ENCODE measurements at places on chromosomes 12 and 14. TPM values are rescaled to one million over a fixed set of nuclear protein-coding genes. Genes with fewer than 3 reads are reported as not detected.

GRCh38 chr12:101902641-101903040 lies 25.3 kb downstream of the DRAM1 start:
- H3K27me3 ChIP-seq, result no peaks in the 10 kb centered on the region
- H3K27ac ChIP-seq, result no peak overlapping the region
- no peak for DNase-seq
- no peak overlapping the region for H3K4me3 ChIP-seq
- no peaks in the 10 kb centered on the region for H3K36me3 ChIP-seq
- no peaks in the 10 kb centered on the region for H3K4me1 ChIP-seq

DNA sequence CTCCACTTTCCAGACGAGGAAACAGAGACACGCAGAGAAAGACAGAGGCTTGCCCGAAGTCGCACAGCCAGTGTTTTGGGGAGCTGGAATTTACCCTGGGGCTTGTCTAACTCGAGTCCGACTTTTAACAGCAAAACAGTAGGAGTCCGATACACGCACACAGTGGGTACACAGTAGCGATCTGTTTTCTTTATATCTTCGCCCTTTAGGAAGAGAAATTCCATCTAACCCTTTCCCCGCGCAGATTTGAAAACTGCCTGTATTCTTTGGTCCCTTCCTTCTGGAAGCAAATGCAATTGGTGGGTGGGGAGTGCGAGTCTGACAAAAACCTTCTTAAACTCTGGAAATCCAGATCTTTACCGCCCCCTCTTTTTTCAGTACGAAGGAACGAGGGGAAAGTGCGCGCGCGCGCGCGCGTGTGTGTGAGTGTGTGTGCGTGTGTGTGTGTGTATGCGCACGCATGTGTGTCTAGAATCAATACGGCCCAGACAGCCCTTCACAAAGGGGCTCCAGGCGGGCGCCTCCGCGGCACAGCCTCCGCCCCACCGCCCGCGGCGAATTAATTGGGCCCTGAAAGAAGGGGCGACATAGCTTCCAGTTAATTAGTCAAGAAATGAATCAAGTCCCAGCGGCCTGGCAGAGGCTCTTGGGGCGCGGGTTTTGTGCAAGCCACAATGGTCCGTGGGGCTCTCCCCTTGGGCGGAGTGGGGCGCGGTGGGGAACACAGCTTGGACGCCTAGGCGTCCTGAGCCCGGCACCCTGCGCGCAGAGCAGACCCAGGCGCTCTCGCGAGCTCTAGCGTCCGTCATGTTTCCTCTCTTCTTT lies 14.0 kb upstream of the TBX3 start:
- H3K4me1 ChIP-seq, result no peaks in the 10 kb centered on the region
- H3K27me3 ChIP-seq, result peaks cover 24% of the 10 kb centered on the region

- no peaks in the 10 kb centered on the region for H3K36me3 ChIP-seq
- no peak overlapping the region for H3K27ac ChIP-seq
- no peak overlapping the region for H3K4me3 ChIP-seq
- DNase-seq, result no peak
- H3K27me3 ChIP-seq, result no peaks in the 10 kb centered on the region
These were observed 44.0 kb downstream of the PPHLN1 start for GRCh38 chr12:42370013-42370412.

- no peak for DNase-seq
- H3K4me1 ChIP-seq, result no peaks in the 10 kb centered on the region
- no peaks in the 10 kb centered on the region for H3K36me3 ChIP-seq
- no peaks in the 10 kb centered on the region for H3K27me3 ChIP-seq
- no peak overlapping the region for H3K4me3 ChIP-seq
- no peak overlapping the region for H3K27ac ChIP-seq
These were observed 133.8 kb downstream of the SAMD4A start for GRCh38 chr14:54700717-54701116.

DNA sequence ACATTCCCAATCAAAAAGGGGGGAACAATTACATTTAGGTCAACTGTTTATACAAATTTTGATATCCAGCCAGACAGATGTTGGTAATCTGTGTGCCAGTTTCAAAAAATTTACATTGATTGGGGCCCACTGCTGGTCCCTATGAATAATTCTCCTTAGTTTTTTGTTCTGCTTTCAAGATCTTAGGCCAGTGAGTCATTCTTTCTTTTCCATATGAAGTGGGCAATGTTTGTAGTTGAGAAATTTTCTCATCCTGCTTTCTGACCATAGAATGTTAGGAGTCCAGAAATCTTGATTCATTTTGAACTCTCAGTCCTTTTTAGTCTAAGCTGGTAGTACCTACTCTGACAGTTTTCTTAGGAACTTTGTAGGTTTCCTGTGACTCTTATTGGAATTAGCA lies 244.3 kb downstream of the DIO2 start:
- no peaks in the 10 kb centered on the region for H3K27me3 ChIP-seq
- H3K4me1 ChIP-seq, result no peaks in the 10 kb centered on the region

- DNase-seq, result peak; percentile 54
- no peaks in the 10 kb centered on the region for H3K27me3 ChIP-seq
- H3K4me3 ChIP-seq, result peak overlapping the region; percentile 1
These were observed 78.7 kb downstream of the LRRC74A start for GRCh38 chr14:76904740-76905569.

DNA sequence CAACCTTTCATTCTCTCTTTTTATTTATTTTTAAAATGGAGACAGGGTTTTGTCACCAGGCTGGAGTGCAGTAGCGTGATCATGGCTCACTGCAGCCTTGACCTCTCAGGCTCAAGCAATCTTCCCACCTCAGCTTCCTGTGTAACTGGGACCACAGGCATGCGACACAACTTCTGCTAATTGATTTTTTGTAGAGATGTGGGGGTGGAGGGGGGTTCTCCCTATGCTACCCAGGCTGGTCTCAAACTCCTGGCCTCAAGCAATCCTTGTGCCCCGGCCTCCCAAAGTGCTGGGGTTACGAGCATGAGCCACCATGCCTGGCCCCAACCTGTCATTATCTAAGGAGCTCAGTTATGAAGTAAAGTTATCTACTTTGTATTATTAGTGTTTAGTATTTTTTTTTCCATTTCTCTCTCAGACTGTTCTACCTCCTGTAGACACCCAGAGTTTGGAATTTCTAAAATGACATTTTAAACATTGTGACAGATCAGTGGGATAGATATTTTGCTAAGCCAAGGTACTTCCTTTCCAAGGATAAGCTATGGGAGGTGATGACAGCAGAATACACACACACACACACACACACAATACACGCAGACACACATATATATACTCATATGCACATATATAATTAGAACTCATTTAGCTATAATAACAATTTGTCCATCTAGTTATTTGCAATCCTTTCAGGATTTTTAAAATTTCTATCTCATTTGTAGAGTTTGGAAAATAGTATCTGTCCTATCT lies 2.1 kb upstream of the USP44 start:
- H3K4me3 ChIP-seq, result no peak overlapping the region
- H3K27ac ChIP-seq, result peak overlapping the region; percentile 66
- DNase-seq, result no peak
- H3K4me1 ChIP-seq, result peaks cover 33% of the 10 kb centered on the region
- no peaks in the 10 kb centered on the region for H3K36me3 ChIP-seq

MGAT4C gene
- polyA plus RNA-seq, result not detected

NUAK1 gene
- polyA plus RNA-seq, result not detected

CCDC77 gene
- 7.0 TPM for polyA plus RNA-seq
